NCI-H2029 (cell line): ENCODE measurements at places on chromosomes 3 and 15.
A peak's percentile ranks its signal among the peaks of the same experiment; 100 is the strongest.

DNA sequence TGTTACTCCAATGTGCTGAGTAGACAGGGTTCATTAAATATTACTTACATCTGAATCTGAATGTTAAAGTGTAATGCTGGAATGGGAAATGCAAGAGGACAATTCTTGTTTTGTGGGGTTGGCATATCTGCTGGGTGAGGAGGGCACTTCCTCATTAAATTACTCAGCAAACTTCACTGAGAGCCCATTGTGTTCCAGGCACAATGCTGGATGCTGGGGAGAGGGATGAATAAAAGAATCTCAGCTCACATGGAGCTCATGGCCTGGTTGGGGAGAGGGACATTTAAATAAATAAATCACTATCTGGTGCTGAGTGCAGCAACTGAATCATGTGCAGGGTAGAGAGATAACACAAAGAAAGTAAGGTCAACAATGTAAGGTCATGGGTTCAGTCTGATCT is 199.2 kb upstream of the CFAP20DC start:
- DNase-seq = no peak

- no peak for DNase-seq
Observed at GRCh38 chr3:109269577-109270275, 46.6 kb downstream of the DPPA2 start.

- no peak for DNase-seq
Observed at GRCh38 chr3:189132839-189133238, 38.9 kb upstream of the TPRG1 start.

DNA sequence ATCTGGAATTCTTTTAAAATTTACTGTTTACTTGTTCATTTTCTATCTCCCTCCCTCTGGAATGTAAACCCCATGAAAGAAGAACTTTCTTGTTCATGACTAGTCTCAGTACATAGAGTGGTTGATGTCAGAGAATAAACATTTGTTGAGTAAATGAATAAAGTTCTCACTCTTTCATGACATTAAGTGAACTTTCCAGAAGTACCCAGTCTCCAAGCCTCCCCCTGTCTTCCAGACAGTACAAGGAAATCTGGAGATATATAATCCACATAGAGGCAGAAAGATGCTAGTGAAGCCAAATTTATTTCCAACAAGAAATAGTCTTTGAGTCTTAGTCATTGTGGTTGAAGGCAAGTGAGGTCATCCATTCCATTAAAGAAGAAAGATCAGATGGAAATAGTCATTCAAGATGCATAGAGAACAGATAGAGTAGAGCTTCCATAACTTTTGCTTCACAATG is 71.5 kb upstream of the GALNT15 start:
- no peak for DNase-seq

DNA sequence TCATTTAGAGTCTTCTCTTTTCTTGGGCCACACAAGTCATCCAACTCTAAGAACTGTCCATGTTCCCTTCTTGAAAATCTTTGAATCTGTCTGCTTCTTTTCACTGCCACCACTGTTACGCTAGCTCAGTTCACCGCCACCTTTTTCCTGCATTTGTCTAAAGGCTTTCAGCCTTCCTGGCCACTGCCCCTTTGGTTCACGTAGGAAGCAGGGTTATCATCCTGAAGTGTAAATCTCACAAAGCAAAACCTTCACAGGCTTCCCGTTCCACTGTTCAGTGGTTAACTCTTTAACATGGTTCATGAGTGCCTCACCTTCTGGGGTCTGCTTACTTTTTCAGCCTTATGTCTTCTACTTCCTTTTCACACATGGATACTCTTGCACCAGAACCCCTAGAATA is 26.3 kb upstream of the CCDC39 start:
- no peak for DNase-seq

DNA sequence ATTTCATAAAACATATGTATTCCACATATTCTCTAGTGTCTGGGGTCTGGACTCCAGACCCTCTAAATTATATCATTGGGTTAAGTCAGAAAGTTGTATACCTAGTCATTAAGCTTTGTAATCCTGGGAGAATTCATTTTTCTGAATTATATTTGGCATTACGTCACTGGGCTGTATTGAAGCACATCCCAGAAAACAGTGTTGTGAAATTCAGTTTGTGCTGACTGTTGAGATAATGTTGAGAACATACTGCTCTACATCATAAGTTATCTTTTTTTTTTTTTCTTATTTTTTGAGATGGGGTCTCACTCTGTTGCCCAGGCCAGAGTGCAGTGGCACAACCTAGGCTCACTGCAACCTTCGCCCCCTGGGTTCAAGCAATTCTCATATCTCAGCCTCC is 153.1 kb upstream of the STT3B start:
- no peak for DNase-seq

GRCh38 chr3:44511238-44511566 is 33.7 kb upstream of the ZNF445 start:
- DNase-seq = peak; percentile 43

DNA sequence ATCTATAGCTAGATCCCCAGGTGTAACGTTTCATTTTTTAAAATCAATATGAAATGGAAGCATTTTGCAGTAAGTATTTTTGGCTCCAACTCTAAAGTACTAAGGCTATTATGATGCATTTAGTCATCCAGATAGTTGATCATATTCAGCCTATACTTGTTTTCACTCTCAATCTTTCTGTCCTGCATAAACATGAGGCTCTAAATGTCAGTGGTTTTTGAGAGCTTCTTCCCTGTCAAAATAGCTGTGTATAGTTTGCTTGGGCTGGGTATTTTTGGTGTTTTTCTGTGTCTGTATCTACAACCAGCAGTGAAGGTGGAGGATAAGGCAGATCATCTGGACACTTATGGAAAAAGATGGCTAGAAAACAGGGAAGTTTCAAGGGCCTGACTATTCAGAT is 128.0 kb downstream of the LRRN1 start:
- DNase-seq = no peak

GRCh38 chr3:49029563-49029884 is 326 bp upstream of the IMPDH2 start:
- DNase-seq = no peak

DNA sequence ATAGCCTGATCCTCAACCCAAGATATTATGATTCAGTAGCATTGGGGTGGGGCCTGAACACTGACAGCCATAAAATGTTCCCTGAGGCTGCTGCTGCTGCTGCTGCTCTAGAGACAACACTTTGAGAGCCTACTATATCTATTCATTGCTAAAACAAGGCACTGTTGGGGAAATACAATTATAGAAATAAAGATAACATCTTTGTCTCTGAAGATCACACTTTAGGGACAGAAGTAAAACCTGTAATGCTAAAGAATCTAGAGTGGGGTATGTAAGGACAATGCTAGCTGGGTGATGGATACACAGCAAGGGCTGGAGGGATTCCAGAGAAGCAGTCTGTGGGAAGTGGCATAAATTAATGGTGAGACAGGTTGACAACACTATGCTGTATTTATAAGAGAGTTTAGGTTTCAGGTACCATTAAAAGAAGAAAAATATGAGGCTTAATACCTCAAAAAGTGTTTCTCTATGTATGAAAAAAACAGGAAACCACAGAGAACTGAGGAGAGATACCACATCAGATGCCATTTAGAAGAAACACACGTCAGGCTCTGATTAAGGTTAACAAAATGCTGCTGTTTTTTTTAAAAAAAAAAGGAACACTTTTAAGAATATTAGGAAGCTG is 115.9 kb downstream of the CBLB start:
- no peak for DNase-seq

GRCh38 chr15:32872621-32873283 is 154.9 kb downstream of the GREM1 start:
- DNase-seq = no peak

GRCh38 chr3:129398803-129399144 is 29.7 kb downstream of the EFCAB12 start:
- no peak for DNase-seq

DNA sequence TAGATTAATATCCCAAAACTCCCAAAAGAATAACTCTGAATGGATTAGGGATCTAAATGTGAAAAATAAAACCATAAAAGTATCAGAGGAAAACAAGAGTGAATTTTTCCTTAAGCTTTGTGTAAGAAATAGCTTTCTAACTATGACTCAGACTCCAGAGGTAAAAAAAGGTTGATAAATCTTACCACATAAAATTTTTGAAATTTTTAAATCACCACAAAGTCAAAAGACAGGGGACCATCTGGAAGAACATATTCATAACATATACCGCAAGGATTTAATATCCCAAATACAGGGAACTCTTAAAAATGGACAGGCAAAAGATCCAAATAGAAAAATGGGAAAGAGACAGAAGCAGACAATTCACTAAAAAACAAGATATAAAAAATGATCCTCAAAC is 145.0 kb downstream of the ARNT2 start:
- no peak for DNase-seq

GRCh38 chr3:176807938-176808337 is 389.3 kb downstream of the TBL1XR1 start:
- DNase-seq = no peak

GRCh38 chr15:69903470-69904469 is 193.9 kb downstream of the TLE3 start:
- DNase-seq = no peak

GRCh38 chr3:40886660-40887425 is 312.5 kb upstream of the CTNNB1 start:
- DNase-seq = no peak

DNA sequence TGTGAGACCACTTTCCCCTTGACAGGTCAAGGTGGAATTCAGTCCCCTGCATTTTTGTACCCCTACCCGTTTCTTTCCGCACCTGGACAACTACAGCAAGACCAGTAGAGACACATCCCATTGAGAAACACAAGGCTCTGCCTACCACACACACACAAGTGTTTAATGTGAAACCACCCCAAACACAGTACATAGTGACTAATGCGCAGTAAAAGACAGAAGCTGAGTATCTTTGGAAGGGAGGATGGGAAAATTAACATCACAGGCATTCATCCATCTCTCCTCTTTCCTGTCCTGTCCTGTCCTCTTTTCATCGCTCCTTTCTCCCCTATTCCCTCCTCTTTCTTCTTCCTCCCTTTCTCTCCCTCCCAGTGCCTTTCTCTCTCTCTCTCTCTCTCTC is 64.8 kb downstream of the SCN11A start:
- DNase-seq = no peak

GRCh38 chr3:171026597-171027293 is at the start of gene SLC2A2:
SLC2A2 (minus strand) TSS chr3:171026720; CDS start chr3:171026670, 50 bp downstream.
- no peak for DNase-seq

- DNase-seq = no peak
Observed at GRCh38 chr3:8629151-8630021, 15.2 kb downstream of the SSUH2 start.

DNA sequence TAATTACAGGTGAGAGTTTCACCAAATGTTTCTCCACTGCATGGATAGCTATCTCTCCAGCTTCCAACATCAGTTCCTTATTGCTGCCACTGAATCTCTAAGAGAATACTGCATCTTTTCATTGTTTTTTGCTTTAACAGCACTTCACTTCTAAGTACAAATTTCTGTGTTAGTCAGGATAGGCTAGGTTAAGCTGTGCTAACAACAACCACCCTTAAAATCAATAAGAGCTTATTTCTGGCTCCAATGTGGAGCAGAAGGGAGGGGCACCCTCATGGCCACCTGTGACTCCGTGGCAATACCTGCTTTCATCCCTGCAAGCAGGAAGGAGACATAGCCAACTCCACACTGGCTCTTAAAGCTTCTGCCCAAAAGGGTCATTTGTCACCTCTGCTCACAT is 36.4 kb upstream of the CORO2B start:
- DNase-seq = no peak

DNA sequence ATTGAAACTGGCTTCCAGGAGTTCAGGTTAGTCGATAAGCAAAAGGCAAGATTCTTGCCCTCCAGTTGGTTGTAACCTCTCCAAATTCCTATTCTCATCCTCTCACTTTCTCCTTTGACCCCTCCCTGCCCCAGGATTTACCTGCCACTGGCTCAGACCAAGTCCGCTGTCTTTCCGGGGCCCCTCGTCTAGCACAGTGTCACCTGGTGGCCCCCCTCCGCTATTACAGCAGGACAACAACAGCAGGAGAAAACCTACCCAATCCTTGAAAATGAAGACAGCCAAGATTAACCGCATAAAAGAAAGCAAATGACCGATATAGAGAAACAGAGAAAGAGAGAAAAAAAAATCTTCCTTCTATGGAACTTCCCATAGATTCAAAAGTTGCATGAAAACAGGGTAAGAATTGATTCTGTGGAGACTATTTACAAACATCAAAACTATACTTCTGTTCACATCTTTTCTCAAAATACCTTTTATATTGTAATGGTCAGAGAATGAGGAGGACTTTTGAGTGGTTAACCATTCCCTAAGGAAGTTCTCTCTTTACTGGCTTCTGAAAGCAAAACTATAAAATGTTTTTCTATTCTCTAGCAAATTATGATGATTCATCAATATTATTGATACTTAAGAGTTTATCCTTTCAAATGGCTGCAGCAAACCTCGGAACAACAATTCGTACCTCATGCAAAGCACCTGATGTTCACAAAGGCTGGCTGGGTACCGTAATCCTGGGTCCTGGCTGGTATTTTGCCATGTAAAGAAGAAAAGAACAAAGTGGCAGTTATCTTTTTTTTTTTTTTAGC is 10.0 kb upstream of the ST8SIA2 start:
- DNase-seq = no peak

DNA sequence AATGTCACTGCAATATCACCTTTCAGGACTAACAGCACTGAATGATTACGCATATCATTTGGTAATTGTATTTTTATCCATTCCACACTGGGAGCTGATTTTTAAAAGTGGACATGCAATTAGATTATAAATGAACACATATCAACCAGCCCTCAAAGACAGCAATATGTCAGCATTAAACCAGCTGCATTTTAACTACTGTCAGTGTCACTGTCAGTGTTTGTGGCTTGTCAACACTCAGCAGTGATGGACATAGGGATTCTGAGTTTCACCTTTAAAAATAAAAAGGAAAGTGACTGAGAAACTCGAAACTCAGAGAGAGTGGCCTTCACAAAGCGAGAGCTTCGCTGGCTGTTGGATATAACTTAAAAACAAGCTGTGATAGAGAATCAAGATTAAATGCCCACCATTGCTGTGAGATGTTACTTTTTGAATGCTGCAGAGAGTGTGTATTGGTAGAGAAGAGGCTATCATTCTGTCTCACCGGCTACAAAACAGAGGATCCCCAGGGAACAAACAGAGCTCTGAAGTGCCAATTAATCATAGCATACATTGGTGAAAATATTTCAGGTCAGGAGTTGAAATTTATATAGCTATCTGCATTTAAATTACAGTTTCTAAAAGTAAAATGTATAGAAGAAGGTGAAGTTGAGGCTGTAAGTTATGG is 635.8 kb downstream of the SQOR start:
- DNase-seq = no peak

GRCh38 chr3:98780343-98780742 is 17.2 kb downstream of the ST3GAL6 start:
- no peak for DNase-seq

GRCh38 chr3:39641274-39641673 is 168.1 kb upstream of the MYRIP start:
- DNase-seq = no peak

DNA sequence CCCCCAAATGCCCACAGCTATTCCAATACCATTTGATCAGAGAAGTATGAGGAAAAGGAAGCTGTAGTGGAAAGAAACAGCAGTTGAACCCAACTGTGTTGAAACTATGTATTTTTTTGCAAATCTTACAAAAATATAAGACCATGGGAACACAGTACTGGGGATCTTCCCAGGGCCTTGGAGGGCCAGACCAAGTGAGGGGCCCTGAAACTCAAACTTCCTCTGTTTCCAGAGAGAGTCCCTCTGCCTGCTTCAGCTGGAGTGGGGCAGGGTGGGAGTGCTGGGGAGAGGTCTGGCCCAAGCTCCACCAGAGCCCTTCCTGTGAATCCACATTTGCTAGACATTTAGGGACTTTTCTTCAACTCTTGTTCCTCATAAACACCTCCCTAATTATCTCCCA is 263.9 kb downstream of the CHST2 start:
- no peak for DNase-seq
